Panc1 (cell line): ENCODE measurements at places on chromosomes 1 and 21. TPM values are rescaled to one million over a fixed set of nuclear protein-coding genes. Genes with fewer than 3 reads are reported as not detected.

The UAP1 gene
- total RNA-seq: 97.7 TPM

The MYCL gene
- 2.0 TPM for total RNA-seq

The GPR37L1 gene
- total RNA-seq: 0.44 TPM

The SRRM1 gene
- total RNA-seq: 160 TPM

The CRYAA gene
- total RNA-seq: 2.1 TPM

The SLC37A1 gene
- 7.7 TPM for total RNA-seq

The ZNF683 gene
- not detected for total RNA-seq

- no peak for DNase-seq
Measured at GRCh38 chr1:33654267-33654834, 181.9 kb downstream of the ZSCAN20 start.

GRCh38 chr1:64470665-64471217, 812 bp downstream of the CACHD1 start:
- no peak for DNase-seq

DNA sequence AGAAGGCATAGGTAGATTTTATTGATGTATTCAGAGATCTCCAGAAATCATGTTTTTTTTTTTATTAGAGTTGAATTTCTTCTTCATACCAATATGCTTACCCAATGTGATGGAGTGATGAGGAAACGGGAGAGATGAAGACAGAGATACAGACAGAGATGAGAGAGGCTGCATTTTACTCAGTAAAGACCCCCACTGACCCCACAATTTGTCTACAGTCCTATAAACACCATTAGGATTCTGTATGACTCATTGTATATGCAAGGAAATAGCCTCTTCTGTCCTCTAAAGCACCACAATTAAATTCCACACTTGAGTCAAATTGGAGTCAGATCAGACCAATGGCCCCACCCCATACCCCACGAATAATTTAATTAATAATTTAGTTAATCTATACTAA, 44.0 kb downstream of the RUNX1 start:
- no peak for DNase-seq

GRCh38 chr1:78691995-78692747, 42.5 kb downstream of the IFI44 start:
- peak; percentile 64 for DNase-seq

- DNase-seq: no peak
Measured at GRCh38 chr1:52166996-52167753, 25.3 kb downstream of the ZFYVE9 start.

GRCh38 chr1:54338464-54338863, 67.7 kb downstream of the SSBP3 start:
- no peak for DNase-seq

- DNase-seq: no peak
Measured at GRCh38 chr1:44775930-44776729, 790 bp downstream of the RPS8 start.

- no peak for DNase-seq
Measured at GRCh38 chr1:155307247-155307740, 1.4 kb upstream of the FDPS start.

- no peak for DNase-seq
Measured at GRCh38 chr1:172125812-172126430, 284.6 kb downstream of the DNM3 start.

DNA sequence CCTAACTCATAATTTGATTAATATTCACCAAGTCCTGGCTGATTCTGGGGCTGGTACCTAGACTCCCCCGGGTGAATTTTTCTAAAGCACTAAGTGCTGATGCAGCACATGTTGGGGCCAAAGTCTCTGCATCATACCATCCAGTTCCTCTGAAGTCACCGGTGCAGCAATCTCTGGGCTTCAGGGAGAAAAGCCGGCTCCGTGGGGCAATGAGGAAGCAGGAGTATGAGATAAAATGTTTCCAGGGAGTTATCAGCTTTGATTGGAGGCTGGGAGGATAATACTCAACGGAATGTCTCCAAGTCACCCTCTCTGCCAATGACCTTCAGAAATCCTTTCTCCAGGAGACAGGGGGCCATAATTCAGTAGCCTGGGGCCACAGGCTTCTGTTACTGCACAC, 1.2 kb downstream of the FCAMR start:
- no peak for DNase-seq

- DNase-seq: no peak
Measured at GRCh38 chr1:24048205-24048869, 63.6 kb downstream of the MYOM3 start.

DNA sequence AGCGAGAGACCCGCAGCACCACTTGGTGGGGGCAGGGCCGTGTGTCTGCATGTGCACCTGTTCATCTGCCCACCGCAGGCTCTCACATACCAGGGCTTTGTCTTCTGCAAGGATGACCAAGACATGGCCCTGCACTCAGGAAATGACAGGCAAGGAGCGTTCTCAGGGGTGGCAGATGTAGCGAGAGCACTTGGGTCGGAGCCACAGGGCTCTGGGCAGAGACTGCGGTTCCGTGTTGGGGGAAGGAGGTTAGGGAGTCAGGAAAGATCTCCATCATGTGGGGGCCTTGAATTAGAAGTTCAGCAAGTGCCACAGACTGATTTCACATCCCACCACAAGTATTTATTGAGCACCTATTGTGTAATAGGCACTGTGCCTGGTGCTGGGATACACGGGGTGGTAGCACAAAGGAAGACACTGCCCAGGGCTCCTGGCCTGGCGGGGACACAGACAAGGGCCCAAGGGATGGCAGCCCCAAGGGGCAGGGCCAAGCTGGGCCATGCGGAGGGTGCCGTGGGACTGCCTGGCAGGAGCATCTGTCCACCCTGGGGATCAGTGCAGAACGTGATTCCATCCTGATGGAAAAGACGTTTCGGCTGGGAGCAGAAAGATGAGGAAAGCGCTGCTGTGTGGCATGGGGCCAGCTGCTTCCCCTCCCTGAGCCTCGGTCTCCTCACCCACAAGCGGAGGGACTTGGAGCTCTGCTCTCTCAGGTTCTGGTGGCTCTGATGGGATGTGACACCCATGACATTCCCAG, 11.4 kb upstream of the SPSB1 start:
- no peak for DNase-seq

- DNase-seq: no peak
Measured at GRCh38 chr1:33735624-33736023, 128.3 kb upstream of the HMGB4 start.

DNA sequence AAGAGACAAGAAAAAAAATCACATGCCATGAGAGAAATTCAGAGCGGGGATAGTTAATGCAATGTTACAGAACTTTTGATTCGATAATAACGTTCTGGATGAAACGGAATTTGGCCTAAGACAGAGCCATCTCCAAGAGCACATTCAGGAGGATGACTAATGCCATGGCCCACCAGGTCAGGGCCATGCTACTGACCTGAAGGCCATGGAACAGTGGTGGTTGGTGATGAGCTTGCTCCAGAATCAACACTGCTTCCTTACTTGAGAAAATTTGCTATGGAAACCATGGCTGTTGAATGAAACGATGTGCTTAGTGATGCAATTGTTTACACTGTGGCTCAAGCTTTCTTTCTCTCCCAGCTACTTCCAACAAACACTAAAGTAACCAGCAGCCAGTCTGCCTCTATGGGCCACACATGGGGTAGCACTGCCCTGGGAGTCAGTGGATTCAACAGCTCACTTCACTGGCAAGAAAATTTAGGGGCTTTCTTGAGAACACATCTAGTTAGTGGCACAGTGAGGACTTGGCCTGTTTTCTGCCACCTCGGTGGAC, 299.1 kb downstream of the PCP4 start:
- DNase-seq: no peak

DNA sequence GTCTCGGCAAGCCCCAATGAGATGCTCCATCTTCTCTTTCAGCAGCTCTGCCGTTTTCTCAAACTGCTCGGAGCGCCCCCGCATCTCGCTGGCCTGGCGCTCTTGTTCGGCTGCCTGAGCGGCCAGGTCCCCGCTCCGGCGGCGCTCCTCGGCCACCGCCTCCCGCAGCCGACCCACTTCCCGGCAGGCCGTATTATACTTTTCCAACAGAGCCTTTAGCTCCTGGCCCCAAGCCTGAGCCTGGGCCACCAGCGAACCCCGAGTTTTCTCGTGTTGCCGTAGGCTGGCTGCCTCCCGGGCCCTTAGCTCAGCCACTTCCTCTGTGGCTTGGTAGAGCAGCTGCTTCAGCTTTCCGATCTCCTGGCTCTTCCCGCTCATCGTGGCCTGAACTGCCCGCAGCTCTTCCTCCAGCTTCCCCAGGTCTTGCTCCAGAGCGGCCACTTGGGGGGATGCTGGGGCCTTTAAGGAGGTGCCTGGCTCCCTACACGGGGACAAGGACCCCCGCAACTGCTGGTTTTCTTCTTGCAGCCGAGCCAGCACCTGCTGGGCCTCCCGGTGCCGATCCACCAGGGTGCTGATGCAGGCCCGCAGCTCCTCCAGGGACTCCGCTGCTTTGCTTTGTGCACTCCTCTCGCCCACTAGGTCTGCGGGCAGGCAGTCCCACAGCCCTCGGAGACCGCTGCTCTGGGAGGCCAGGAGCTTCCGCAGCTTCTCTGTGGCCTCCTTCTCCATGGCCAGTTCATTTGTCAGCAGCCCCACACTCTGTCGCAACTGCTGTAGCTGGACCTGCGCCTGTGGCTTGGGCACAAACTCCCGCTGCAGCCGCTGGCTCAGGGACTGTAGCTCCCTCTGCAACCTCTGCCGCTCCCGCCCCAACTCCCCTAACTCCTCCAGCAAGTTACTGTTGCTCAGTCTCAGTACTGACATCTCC, 13.4 kb upstream of the PIAS3 start:
- DNase-seq: no peak

- no peak for DNase-seq
Measured at GRCh38 chr21:36149788-36150711, 6.6 kb upstream of the DOP1B start.

- no peak for DNase-seq
Measured at GRCh38 chr21:42179316-42179715, 39.6 kb upstream of the ABCG1 start.

GRCh38 chr1:6757719-6758435, 27.4 kb upstream of the CAMTA1 start:
- no peak for DNase-seq

GRCh38 chr1:42943166-42943565, 15.5 kb downstream of the SLC2A1 start:
- no peak for DNase-seq

DNA sequence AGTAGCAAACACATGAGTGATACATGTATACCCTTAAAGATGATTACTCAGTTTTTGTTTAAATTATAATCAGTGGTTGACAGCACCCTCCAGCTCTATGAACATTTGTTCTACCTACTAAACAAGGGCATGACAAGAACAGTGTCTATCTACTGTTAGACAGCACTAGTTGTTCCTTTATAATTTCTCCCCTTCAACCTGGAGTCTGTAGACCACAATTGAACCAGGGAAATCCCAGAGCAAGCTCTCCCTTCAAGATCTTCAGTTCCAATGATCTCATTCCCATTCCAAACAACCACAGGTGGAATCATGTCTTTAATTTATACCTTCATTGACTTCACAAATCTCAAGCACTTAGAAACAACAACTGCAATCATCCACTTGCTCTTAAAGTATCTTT, 216.1 kb downstream of the HHIPL2 start:
- DNase-seq: no peak

- no peak for DNase-seq
Measured at GRCh38 chr1:118097622-118098348, 87.2 kb downstream of the SPAG17 start.

DNA sequence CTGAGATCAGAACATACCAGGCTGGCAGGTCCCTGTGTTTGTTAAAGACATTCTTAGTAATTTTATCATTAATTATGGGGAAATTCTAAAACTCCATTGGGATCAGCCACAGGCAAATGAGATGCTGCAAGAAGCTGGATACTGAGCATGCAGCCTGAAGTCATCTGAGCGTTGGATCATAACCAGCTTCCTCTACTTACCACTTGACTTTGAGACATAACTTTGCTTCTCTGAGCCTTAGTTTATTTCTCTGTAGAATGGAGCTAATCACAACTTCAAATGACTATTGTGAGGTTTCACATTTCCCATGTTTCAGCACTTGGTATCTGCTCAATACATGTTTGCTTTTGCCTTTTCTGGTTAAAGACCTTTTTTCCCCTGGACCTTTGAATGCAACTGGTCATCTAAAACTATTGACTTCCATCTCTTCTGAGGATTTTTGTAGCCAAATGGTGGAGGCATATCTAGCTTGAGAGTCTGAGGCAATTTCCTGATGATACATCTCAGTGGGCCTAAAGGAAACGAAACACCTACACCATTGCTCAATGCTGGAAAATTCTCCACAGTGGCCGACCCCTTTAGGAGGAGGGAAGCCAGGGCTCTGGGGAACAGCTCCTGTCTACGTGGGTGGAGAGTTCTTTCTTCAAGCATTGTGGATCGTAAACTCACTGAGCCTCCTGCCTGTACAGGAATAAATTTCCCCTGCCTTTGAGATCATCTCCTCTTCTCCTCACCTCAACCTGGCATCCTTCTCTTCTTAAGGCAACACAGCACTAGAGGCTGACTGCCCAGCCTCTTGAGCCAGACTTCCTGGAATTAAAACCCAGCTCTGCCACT, 109.1 kb upstream of the HOOK1 start:
- DNase-seq: no peak

GRCh38 chr1:71030026-71030425, 17.6 kb downstream of the PTGER3 start:
- DNase-seq: no peak

DNA sequence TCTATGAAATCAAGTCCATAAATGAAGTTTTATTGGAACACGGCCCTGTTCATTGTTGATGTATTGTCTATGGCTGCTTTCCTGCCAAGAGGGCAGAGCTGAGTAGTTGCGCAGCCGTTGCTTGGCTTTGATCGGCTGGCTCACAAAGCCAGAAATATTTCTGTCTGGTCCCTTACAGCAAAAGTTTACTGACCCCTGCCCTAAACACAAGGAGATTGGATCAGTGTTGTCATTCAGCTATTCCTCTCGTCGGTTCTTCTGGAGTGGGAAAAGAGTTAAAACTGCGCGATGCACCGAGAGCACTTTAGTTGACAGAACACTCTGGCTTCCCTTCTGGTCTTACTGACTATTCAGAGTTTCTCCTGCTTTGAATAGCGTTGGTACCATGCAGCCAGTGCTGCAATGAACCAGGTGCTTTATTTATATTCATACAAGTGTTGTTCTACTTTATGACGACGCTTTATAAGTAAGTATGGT, 868 bp downstream of the ZBTB40 start:
- DNase-seq: no peak

- no peak for DNase-seq
Measured at GRCh38 chr1:9291914-9292360, 757 bp upstream of the SPSB1 start.

DNA sequence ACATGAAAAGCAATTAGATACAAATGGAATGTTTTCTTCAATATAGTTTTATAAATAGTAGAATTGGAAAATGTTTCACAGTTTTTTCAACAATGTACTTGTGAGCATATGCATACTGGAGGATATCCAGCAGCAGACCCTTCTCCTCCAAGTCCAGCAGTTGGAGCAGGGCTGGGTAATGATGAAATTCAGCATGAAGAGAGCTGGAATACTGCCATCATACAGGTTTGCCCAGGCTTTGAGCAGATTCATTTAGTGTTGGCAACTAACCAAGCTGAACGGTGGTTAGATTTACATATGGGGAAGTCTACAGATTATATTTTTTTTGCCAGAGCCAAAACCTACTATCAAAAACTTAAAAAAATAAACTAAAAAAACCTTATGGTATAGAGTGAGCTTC, 38.3 kb downstream of the WDR3 start:
- DNase-seq: no peak

- no peak for DNase-seq
Measured at GRCh38 chr1:167208624-167208976, 12.1 kb upstream of the POU2F1 start.
